Suppressor macrophage treated with lipopolysaccharide for 4 hours (primary cell): ENCODE measurements at places on chromosomes 13 and 19.

- DNase-seq: no peak
Measured at GRCh38 chr19:48975947-48976847, 11.1 kb downstream of the FTL start.

- DNase-seq: peak; percentile 52
Measured at GRCh38 chr19:33245948-33246708, 20.5 kb upstream of the SLC7A10 start.

DNA sequence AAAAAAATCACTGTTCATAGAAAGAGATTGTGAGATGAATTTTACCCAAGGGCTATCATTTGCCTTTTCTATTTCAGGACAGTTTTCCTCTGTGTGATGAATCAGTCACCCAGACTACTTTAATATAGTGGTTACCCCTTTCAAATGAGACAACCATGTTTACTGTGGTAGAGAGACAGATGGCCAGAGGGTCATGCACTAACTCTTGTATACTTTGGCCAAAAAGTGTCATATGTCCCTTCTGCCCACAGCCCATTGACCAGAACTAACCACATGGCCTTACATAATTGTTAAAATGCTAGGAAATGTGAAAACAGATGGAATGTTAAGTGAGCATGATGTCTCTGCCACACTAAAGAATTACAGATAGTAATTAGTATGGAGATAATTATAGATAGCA lies 498.7 kb downstream of the DACH1 start:
- DNase-seq: no peak

DNA sequence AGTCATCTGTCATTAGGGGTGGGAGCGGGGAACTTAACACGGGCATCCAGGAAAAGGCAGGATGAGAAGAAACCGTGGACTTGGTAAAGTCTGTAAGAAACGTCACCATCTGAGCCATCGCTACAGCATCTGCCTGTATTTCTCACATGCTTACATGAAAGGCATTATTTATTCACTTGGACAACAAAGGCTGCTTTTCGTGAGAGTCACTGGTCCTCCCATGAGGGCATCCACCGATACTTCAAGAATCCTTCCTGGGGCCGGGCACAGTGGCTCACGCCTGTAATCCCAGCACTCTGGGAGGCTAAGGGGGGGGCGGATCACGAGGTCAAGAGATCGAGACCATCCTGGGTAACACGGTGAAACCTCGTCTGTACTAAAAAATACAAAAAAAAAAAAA lies 16.1 kb downstream of the ZNF446 start:
- no peak for DNase-seq

DNA sequence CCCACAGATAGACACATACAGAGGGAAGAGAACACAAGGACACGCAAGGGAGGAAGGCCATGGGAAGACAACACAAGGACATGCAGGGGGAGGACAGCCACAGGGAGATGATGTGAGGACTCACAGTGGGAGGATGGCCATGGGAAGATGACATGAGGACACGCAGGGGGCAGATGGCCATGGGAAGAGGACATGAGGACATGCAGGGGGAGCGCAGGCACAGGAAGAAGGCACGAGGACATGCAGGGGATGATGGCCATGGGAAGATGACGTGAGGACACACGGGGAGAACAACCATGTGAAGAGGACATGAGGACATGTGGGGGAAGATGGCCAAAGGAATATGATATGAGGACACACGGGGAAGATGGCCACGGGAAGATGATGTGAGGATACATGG lies 84.7 kb downstream of the UQCRFS1 start:
- DNase-seq: no peak

- no peak for DNase-seq
Measured at GRCh38 chr19:10433131-10433536, 12.8 kb downstream of the PDE4A start.

DNA sequence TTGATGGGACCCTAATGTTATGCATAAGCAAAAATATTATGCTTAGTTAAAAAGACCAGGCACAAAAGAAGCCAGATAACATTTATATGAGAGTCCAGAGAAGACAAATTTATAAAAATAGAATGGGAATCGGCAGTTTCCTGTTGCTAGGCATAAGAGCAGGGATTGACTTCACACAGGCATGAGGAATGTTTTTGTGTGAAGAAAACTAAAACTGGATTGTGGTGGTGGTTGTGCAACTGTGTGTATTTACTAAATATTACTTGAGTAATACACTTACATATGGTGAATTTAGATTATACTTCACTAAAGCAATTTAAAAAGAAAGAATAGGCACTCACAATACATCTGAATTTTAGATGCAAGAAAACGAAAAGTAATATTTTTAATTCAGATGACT lies 108.3 kb downstream of the SLITRK1 start:
- no peak for DNase-seq

- no peak for DNase-seq
Measured at GRCh38 chr19:28543244-28543776, 669.6 kb downstream of the UQCRFS1 start.

GRCh38 chr13:87207280-87208003 lies 463.7 kb upstream of the SLITRK5 start:
- no peak for DNase-seq

GRCh38 chr13:38147050-38147449 lies 202.6 kb upstream of the UFM1 start:
- DNase-seq: no peak

DNA sequence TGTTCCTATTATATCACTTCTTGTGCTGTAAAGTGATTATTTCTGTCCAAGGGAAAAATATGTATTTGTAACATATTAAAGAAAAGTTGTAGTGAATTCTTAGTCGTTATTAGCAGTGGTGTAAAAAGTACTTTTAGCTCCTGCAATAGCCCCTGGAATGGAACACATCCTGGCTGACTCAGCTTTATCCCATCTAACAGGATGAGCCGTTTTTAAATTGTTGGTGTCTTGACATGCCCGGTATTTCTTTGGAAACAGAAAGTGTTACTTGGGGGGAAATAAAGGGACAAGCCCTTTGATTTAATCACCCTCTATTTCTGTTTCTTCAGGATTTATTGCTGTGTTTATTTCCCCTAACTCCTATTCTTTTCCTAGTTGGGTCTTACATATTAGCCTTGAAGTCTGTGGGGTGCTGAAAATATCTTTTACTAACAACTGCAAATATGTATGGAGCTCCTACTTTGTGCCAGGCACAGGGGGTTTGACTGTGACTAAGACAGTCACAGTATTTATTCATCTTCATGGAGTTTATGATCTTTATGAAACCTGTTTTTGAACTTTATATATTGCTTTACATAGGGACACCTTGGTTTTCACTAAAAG lies 17.9 kb downstream of the COG3 start:
- no peak for DNase-seq

GRCh38 chr13:28299916-28300315 lies 161.6 kb downstream of the PAN3 start:
- DNase-seq: no peak

DNA sequence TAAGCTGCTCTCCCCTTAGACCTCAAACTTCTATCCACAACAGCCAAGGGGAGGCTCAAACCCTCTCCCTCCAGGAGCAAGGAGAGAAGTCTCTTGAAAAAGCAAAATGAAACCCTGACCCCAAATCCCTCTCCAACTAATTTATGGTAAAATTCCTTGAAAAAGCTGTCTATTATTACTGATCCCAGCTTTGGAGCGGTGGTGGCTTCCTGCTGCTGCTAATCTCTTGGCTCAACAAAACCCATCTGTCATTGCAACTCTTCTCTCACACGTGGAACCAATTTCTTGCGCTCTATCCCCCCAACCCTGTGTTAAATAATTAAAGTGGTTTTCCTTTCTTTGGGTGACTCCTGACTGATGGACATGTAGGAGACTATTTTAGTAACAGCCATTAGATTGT lies 64.1 kb upstream of the OXGR1 start:
- no peak for DNase-seq

DNA sequence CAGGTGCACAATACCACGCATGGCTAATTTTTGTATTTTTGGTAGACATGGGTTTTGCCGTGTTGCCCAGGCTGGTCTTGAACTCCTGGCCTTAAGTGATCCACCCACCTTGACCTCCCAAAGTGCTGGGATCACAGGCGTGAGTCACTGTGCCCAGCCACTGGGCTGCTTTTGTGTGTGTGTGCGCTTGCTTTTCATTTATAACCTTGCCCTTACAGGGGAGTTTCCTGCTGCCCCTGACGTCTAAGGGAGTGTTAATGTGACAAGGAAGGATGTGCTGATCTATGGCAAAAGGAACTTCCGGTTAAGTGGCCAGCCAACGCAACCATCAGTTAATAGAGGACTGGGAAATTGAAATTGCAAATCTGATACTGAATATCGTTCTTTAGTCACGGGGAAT lies 57.7 kb downstream of the ING1 start:
- peak; percentile 2 for DNase-seq

DNA sequence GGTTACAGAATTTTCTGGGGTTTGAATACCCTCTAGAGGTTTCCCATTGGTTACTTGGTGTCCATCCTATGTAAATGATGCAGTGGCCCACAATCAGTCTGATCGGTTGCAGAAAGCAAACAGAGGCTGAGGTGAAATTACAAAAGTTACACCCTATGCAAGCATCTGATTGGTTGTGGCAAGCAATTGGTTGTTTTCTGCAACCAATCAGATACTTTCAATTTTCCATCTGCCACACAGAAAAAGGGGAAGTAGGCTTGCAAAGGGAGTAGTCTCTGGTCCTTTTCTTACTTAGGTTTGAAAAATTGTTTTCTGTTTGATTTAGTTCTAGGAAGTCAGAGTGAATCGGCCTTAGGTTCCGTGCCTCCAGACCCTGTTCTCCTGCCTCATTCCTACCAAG lies 93.1 kb downstream of the WTIP start:
- no peak for DNase-seq

- no peak for DNase-seq
Measured at GRCh38 chr13:30165796-30166195, 141.6 kb downstream of the KATNAL1 start.
